COR-L47 (cell line): ENCODE measurements at places on chromosomes 16 and 17.
A peak's percentile ranks its signal among the peaks of the same experiment; 100 is the strongest.

- DNase-seq, result no peak
These were observed 13.6 kb downstream of the CEP131 start for GRCh38 chr17:81209141-81209540.

- DNase-seq, result peak; percentile 80
These were observed 160.4 kb upstream of the PLCG2 start for GRCh38 chr16:81618661-81619060.

DNA sequence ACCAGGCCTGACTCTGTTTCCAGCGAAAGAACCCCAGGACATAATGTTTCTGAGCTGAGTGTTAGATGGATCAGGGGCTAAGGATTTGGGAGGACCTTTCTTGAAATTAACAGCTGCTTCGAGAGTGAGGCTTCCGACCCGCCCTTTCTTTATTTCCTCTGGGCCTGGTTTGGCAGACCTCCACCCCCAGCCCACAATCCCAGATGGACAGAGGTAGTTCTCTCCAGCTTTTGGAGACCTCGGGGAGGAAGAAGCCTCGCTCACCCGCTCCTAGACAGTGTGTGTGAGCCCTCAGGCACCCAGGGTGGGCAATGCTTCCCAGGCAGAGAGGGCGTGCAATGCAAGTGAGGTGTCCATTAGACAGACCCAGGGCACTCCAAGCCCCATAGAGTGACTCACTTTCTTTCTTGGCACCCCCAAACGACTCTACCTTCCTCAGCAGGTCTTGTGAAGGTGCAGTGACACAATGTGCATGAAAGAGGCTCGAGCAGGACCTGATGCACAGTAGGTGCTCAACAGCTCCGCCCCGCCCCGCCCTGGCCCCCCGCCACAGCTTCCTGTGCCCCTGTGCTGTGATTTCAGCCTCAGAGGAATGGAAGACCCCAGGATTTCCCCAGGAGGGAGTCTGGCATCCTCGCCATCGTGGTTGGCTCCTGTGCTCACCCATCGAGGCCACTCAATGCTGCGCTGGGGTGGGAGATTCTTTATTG lies 50.7 kb upstream of the TOB1 start:
- no peak for DNase-seq

- DNase-seq, result no peak
These were observed 14.8 kb downstream of the SCGB1C2 start for GRCh38 chr17:151886-152859.

DNA sequence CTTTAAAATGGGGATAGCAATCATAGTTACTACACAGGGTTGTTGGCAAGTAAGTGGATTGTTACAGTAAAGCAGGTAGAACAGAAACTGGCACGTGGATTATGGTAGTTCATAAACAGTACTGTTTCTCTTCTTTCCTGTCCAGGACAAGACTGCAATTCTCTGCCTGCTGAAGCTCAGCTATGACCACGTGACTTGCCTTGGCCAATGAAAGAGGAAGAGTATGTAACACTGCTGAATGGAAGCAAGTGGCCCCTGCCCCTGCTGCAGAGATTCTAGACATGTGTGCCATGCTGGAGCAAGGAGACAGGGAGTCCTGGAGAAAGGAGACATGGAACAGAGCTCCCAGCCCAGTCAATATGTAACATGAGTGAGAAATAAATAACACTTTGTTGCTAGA lies 66.6 kb upstream of the TOX3 start:
- no peak for DNase-seq

GRCh38 chr17:20280851-20281250 lies 186.5 kb downstream of the LGALS9B start:
- DNase-seq, result no peak

GRCh38 chr16:54509456-54509855 lies 222.9 kb upstream of the IRX3 start:
- DNase-seq, result no peak
